ENCODE measurements at places on chromosomes 11 and 22. TPM values are rescaled to one million over a fixed set of nuclear protein-coding genes. Genes with fewer than 3 reads are reported as not detected.

The OR10A2 gene
- not detected for total RNA-seq

DNA sequence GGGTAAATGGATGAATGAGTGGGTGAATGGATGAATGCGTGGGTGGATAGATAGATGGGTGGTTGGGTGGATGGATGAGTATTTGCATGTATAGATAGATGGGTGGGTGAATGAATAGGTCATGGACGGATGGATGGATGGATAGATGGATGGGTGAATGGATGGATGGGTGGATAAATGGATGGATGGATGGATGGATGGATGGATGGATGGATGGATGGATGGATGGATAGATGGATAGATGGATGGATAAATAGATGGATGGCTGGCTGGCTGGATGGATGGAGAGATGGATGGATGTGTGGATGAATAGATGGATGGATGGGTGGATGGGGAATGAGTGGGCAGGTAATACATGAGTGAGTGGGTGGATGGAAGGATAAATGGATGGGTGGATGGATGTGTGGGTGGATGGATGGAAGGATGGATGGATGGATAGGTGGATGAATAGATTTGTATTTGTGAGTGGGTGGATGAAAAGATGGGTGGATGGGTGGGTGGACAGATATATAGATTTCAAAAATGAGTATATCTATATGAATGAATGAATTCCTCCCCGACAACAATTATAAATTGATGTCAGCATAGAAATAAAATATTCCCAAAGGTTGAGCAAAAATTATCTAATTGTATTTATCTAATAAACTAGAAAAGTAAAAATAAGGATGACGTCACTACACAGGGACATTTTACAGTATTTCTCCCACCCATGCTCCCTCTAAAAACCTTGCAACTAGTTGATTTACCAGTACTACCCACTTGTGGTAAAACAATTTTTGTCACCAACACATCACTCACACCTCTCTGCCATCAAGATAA is 563 bp upstream of the CRTAM start:
- no peaks in the 10 kb centered on the region for H3K4me1 ChIP-seq
- no peak for DNase-seq
- no peak overlapping the region for H3K4me3 ChIP-seq
- no peak overlapping the region for H3K27ac ChIP-seq
- H3K27me3 ChIP-seq, result no peaks in the 10 kb centered on the region

GRCh38 chr11:44344423-44344820 is 34.5 kb upstream of the ALX4 start:
- DNase-seq, result no peak
- no peak overlapping the region for H3K4me3 ChIP-seq
- peaks cover 54% of the 10 kb centered on the region for H3K27me3 ChIP-seq
- H3K4me1 ChIP-seq, result no peaks in the 10 kb centered on the region
- no peaks in the 10 kb centered on the region for H3K36me3 ChIP-seq

GRCh38 chr22:44540756-44541670 is 43.0 kb upstream of the RTL6 start:
- peaks cover 3% of the 10 kb centered on the region for H3K27me3 ChIP-seq
- H3K4me1 ChIP-seq, result peaks cover 19% of the 10 kb centered on the region
- H3K27ac ChIP-seq, result no peak overlapping the region
- H3K36me3 ChIP-seq, result no peaks in the 10 kb centered on the region
- no peak overlapping the region for H3K4me3 ChIP-seq

- no peaks in the 10 kb centered on the region for H3K27me3 ChIP-seq
- H3K4me1 ChIP-seq, result peaks cover 16% of the 10 kb centered on the region
Measured at GRCh38 chr11:35380603-35381002, 38.8 kb downstream of the SLC1A2 start.
